A549 treated with ZK216348 at 1 μM for 4 hours (cell line): ENCODE measurements at places on chromosomes 2 and 18. TPM values are rescaled to one million over a fixed set of nuclear protein-coding genes. Genes with fewer than 3 reads are reported as not detected.

Gene RND3
- total RNA-seq: 48.7 to 72.5 TPM (median 58.7 TPM) in 5 replicates

Gene UGT1A9
- 3.7 to 7.2 TPM (median 5.0 TPM) in 5 replicates for total RNA-seq

Gene PSMA8
- total RNA-seq: not detected in 5 replicates

Gene NETO1
- total RNA-seq: not detected in 5 replicates

Gene ACMSD
- total RNA-seq: not detected in 5 replicates

Gene UPP2
- not detected in 5 replicates for total RNA-seq

Gene PPP1R1C
- 0.90 to 4.0 TPM (median 1.6 TPM) in 5 replicates for total RNA-seq

Gene C1QL2
- 0.15 to 0.28 TPM (median 0.20 TPM) in 4 of 5 replicates, not detected in the other for total RNA-seq

Gene HOXD1
- 0.18 to 0.28 TPM (median 0.24 TPM) in 4 of 5 replicates, not detected in the other for total RNA-seq

Gene CD302
- 1.5 to 2.5 TPM (median 2.2 TPM) in 5 replicates for total RNA-seq

Gene HMSD
- total RNA-seq: 0.28 to 4.2 TPM (median 0.61 TPM) in 4 of 5 replicates, not detected in the other

Gene MALL
- total RNA-seq: 131 to 207 TPM (median 152 TPM) in 5 replicates

Gene IL18R1
- 0.49 to 1.2 TPM (median 0.82 TPM) in 5 replicates for total RNA-seq

Gene MROH2A
- 0.18 to 0.22 TPM in 2 of 5 replicates, not detected in the others for total RNA-seq

Gene POTEI
- total RNA-seq: not detected in 5 replicates

Gene SMPD4
- total RNA-seq: 60.1 to 80.8 TPM (median 74.2 TPM) in 5 replicates

Gene EDAR
- total RNA-seq: 0.05 to 0.08 TPM in 2 of 5 replicates, not detected in the others

Gene BOLL
- total RNA-seq: not detected in 5 replicates

Gene UGT1A8
- total RNA-seq: 0.23 TPM in 1 of 5 replicates, not detected in the others

Gene SNTG2
- total RNA-seq: not detected in 5 replicates

Gene SH2D6
- 0.91 to 1.7 TPM (median 1.2 TPM) in 4 of 5 replicates, not detected in the other for total RNA-seq

Gene SFXN5
- 12.9 to 17.7 TPM (median 14.9 TPM) in 5 replicates for total RNA-seq

Gene SANBR
- 7.9 to 15.4 TPM (median 12.9 TPM) in 5 replicates for total RNA-seq

Gene MC4R
- total RNA-seq: not detected in 5 replicates

Gene MITD1
- total RNA-seq: 22.9 to 36.0 TPM (median 23.5 TPM) in 5 replicates
